M059J (cell line): ENCODE measurements at places on chromosomes 2 and 18. TPM values are rescaled to one million over a fixed set of nuclear protein-coding genes. Genes with fewer than 3 reads are reported as not detected.
A peak's percentile ranks its signal among the peaks of the same experiment; 100 is the strongest.

GRCh38 chr2:15507697-15508096, 53.4 kb downstream of the NBAS start:
- no peak for DNase-seq

Gene HOXD11
- total RNA-seq = 14.3 and 16.9 TPM in 2 replicates

DNA sequence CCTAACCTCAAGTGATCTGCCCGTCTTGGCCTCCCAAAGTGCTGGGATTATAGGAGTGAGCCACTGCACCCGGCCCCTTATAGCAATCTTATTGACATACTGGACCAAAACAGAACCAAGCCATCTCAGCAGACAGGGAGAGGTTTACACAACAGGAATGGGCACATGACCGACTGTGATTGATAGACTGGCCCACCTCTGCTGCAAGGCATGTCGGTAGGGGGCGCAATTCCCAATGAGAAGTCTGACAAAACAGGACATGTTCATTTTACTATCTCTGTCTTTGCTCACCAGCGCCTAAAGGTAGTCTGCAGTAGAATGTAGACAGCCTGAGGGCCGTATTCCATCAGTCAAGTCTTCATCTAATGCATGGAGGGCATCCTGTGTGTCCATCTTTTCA, 2.0 kb downstream of the LYPD6B start:
- peak; percentile 58 for DNase-seq

Gene DSG3
- total RNA-seq = not detected in 2 replicates

Gene SLC20A1
- 51.7 and 70.1 TPM in 2 replicates for total RNA-seq

Gene GKN2
- not detected in 2 replicates for total RNA-seq

GRCh38 chr2:85741833-85742455, 11.8 kb upstream of the ATOH8 start:
- DNase-seq = peak; percentile 93

Gene MROH2A
- not detected in 2 replicates for total RNA-seq

DNA sequence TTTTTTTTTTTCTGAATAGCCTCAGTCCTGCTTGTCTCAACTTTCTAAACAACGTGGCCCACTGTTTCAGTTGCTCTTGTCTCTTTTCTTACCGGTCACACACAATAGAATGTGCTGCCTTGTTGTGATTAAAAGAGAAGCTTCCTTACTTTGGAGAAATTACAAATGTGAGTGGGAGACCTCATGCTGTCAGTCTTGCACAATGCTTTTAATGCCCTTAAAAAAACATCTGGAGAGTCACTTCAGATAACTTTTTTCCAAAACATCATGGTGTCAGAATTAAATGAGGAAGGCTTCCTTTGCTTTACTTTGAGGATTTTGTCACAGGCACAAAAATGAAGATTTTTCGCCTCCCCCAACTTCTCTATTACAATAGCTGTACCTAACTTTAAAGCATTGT, 37.7 kb downstream of the LHCGR start:
- DNase-seq = no peak

DNA sequence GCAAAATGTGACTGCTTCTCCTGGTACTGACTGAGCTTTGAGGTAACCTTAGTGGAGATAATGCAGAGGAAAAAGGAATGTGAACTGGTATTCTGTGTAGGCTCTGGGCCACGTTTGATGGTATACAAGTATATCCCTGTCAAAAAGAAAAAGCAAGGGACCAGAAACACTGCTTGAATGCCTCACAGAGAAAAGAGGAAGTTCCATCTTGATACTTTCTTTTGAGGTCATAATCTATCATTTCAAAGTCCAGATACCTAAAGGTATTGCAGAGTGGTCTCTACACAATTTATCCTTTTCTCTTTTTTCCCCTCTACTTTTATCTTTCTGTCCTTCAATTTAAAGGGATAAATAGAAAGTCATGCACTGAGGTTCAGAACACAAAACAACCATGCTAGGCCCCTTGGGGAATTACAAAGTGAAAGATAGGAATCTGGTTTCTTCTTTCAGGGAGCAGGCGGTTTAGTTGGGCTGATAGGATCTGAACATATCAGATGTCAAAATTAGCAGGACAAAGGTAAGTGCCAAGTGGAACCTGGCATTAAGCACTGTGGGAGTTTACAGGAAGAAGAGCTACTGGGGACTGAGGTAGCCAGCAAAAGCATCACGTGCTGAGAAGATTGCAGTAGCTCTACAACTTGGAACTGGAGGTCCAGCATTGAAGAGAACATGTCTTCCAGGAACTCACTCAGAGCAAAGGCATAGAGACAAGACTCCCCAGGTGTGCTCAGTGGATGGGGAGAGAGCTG, 121.2 kb downstream of the LYPD6 start:
- no peak for DNase-seq

Gene ANKRD30BL
- not detected in 2 replicates for total RNA-seq

Gene TRIM43
- not detected in 2 replicates for total RNA-seq

- DNase-seq = no peak
These were observed 61.4 kb downstream of the RPL31 start for GRCh38 chr2:101063352-101064124.

DNA sequence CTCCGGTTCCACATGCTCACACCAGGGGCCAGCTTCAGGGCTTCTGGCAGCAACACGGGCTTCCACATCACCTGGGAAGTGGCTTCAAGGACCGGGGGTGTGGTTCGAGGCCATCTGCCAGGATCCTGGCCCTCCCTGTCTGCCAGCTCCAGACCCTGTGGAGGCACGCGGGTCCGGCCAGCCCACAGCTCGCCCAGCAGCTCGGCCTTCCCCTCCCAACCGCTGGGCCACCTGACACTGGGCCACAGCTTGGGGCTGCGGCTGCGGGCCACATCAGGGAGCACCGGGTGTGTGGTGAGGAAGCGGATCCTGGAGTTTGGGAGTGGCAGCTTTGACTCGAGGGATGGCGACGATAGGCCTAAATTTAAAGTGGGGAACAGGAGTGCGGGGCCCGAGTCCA, 7.0 kb downstream of the C2orf81 start:
- no peak for DNase-seq

Gene SPAST
- total RNA-seq = 11.4 and 13.9 TPM in 2 replicates

- no peak for DNase-seq
These were observed 72.9 kb downstream of the C1QL2 start for GRCh38 chr2:119085613-119086012.

Gene QPCT
- 62.5 and 79.6 TPM in 2 replicates for total RNA-seq

GRCh38 chr2:240568678-240569522, 616 bp downstream of the RNPEPL1 start:
- peak; percentile 43 for DNase-seq

GRCh38 chr2:175690113-175690837, 311.8 kb downstream of the LNPK start:
- peak; percentile 63 for DNase-seq

DNA sequence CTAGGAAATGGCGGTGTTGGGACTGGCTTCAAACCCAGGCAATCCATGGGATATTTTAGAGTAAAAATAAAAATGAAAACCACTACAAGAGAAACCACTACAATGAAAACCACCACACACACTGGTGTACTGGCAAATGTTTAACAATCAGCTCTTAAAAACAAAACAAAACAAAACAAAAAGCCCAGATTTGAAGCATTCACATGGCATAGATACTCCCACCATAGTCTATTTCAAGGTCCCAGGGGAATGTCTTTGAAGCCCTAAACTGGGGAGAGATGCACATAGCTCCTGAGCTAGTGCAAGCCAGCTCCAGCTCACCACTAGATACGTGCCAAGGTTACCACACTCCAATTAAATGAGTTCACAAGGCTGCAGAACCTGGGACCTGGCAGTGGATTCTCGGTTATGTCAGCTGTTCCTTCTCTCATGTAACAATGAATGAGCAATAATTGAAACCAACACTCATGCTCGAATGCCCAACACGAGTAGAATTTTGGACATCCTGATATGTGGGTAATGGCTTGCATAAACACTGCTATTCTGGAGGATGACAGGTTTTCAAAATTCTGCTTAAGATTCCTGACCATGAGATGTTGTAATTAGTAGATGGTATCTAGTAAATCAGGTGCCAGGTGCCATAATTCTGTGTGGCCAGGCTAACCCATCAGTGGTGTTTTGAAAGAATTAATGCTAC, 102.2 kb downstream of the OSBPL6 start:
- DNase-seq = peak; percentile 18

Gene CSRNP3
- total RNA-seq = 0.27 and 0.32 TPM in 2 replicates

DNA sequence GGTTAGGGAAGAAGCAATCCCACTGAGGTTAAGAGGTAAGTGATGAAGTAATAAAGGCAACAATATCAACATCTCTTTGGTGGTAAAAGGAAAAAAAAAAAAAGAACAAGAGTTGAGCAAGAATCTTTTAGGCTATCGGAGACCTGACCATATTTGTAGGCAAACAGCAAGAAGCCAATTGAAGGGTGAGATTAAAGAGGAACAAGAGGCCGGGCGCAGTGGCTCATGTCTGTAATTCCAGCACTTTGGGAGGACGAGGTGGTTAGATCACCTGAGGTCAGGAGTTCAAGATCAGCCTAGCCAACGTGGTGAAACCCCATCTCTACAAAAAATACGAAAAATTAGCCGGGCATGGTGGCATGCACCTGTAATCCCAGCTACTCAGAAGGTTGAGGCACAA, 11.3 kb downstream of the VPS54 start:
- DNase-seq = no peak

Gene CYBRD1
- 43.7 and 54.7 TPM in 2 replicates for total RNA-seq

- peak; percentile 78 for DNase-seq
These were observed 91.5 kb downstream of the MREG start for GRCh38 chr2:215921895-215922294.

Gene MTLN
- total RNA-seq = 81.6 and 86.7 TPM in 2 replicates

Gene COL6A3
- total RNA-seq = 2.1 and 3.5 TPM in 2 replicates

- no peak for DNase-seq
These were observed 985.0 kb downstream of the DPP10 start for GRCh38 chr2:115427436-115427835.

Gene SAG
- total RNA-seq = not detected in 2 replicates

DNA sequence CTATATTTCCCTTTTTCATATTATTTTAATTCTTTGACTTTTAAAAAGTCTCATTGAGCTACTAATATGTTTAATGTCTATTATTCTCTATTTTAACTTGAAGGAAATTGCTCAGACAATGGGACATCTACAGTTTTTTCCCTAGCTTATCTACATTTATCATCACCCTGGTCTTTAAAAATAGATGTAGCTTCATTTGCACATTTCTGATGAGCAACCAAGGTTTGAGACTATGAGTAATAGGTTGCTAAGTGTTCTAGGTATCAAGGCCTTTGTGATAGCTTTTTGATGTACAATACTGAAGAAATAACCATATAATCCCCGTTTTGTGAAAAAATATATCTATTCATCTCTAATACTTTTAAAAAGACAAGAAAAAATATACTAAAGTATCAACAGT, 47.0 kb downstream of the STAT4 start:
- DNase-seq = peak; percentile 26

Gene SOWAHC
- total RNA-seq = 7.5 and 11.4 TPM in 2 replicates

Gene ELOA2
- total RNA-seq = not detected in 2 replicates

Gene SKOR2
- not detected in 2 replicates for total RNA-seq

DNA sequence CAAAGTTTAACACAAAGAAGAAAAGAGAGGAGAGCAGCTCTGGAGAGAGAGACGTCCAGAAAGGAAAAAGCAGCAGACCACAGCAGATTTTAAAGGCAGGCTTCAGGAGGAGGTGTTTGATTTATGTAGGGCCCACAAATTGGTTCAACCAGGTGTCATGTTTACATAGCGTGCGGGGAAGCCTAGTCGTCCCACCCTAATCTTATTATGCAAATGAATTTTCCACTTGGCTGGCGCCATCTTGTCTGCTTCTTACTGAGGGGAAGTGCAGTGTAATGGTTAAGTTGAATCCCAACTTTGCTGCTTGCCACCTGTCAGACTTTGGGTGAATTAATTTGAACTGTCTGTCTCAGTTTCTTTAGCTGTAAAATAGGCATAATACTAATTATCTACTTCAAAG, 282.4 kb upstream of the CYRIA start:
- DNase-seq = no peak
